ENCODE measurements at places on chromosomes 2 and 18.
A peak's percentile ranks its signal among the peaks of the same experiment; 100 is the strongest.

GRCh38 chr2:172639823-172640222 lies 83.9 kb downstream of the PDK1 start:
- DNase-seq = no peak

GRCh38 chr2:77144772-77145171 lies 377.4 kb downstream of the LRRTM4 start:
- DNase-seq = no peak

GRCh38 chr18:78073275-78073674 lies 823.6 kb downstream of the GALR1 start:
- DNase-seq = no peak

DNA sequence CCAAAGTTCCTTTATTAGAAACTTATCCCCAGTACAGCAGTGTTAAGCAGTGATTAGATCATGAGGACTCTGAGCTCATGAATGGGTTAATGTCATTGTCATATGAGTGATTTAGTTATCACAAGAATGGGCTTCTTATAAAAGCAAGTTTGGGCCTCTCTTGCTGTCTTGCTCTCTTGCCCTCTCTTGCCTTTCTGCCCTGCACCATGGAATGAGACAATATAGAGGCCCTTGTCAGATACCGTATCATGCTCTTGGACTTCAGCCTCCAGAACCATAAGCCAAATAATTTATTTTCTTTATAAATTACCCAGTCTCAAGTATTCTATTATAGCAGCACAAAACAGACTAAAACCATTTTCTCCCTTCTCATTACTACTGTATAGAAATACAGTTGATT lies 125.8 kb downstream of the TRABD2A start:
- no peak for DNase-seq

- DNase-seq = no peak
These were observed 85.7 kb downstream of the COPS8 start for GRCh38 chr2:237171396-237171795.

- peak; percentile 82 for DNase-seq
These were observed 13.2 kb upstream of the SEH1L start for GRCh38 chr18:12934454-12935071.

- no peak for DNase-seq
These were observed 21.5 kb upstream of the NABP1 start for GRCh38 chr2:191656391-191656790.

- DNase-seq = no peak
These were observed 94.5 kb upstream of the CHRNA1 start for GRCh38 chr2:174858745-174859144.

- DNase-seq = peak; percentile 73
These were observed 766 bp downstream of the CCDC85A start for GRCh38 chr2:56184500-56185011.

GRCh38 chr2:172246649-172247048 lies 143.9 kb upstream of the DLX2 start:
- DNase-seq = no peak

DNA sequence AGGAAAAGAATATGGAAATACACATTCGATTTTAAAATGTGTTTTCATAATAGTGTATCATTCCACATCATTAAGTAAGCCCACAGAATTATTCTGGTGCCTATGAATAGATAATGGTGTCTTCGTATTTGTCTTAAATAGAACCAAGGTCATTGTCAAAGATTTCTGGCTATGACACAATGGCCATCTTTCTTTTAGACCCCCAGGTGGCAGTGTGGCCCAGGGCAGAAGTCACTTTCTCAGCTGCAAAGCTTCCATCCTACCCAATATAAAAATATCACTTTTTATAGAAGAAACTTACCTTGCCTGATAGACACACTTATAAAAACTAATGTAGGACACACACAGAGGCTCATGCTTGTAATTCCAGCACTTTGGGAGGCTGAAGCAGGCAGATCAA lies 57.5 kb downstream of the ZRANB3 start:
- no peak for DNase-seq

DNA sequence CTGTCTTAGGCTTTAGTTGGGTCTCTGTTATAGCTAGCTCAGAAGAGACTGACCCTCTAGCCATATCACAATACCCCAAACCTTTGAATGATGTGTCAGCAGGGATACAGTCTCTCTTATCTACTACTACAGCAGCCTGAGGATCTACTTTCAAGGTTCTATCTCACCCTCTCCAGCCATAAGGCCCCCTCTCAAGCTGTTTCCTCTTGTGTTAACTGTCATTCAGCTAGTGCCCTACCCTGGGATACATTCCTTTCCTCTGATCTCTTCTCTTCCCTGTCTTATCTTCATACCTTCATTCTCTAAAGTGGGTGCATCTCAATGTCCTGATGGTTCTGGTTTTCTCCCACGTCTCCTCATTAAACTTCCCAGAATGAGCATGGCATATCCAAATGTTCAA lies 434.7 kb downstream of the NRXN1 start:
- no peak for DNase-seq

DNA sequence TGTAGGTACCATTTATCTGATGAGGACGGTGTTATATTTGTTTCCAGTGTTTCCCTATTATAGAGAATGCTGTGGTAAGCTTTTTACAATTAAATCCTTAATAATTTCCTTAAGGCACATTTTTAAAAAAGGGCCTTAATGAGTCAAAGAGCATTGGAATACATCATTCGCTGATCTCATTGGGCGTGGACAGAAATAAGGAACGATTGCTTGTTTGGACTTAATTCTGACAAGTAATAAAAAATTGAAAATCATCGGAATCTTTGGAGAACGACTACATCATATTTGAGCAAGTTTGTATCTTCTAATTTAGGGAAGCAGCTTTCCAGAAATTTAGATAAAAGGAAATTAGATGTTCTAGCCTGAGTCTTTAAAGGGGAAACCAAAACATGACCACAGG lies 11.3 kb downstream of the AGPS start:
- no peak for DNase-seq

GRCh38 chr2:165173215-165173614 lies 30.6 kb downstream of the SCN3A start:
- DNase-seq = no peak

DNA sequence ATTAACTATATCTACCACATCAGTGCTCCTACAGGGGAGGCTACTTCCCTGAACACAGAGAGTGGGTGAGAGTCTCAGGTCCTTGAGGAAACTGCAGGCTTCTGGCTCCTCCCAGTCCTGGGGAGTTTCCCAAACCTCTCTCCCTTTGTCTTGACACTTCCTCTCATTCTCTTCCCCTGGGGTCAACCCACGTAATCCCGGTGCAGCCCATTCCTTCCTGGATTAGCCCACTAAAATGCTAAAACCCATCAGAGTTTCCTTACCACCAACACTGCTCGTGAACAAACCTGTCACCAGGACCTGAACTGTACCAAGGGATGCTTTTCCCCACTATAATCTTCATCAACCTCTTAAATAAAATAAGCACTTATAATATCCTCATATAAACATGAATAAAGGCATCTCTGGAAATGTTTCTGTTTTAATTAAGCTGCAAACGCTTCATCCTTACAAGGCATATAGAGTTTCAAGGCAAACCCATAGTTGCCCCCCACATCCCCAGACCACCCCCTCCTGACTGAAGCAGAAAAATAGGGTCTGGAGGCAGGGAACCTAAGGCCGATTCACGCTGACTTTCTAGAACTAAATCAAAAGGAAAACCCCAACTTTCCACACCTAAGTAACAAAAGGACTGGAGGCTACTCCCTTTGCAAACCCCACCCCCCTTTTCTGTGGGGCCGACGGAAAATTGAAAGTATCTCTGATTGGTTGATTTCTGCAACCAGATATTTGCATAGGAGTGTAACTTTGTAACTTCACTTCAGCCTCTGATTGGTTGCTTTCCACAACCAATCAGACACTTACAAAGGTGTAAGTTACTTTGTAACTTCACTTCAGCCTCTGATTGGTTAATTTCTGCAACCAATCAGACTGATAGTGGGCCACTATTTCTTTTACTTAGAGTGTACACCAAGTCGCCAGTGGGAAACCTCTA lies 19.0 kb downstream of the TMSB10 start:
- DNase-seq = no peak

GRCh38 chr2:20617081-20617575 lies 33.8 kb downstream of the HS1BP3 start:
- peak; percentile 56 for DNase-seq

- DNase-seq = no peak
These were observed 62.6 kb downstream of the ODC1 start for GRCh38 chr2:10385501-10385900.

DNA sequence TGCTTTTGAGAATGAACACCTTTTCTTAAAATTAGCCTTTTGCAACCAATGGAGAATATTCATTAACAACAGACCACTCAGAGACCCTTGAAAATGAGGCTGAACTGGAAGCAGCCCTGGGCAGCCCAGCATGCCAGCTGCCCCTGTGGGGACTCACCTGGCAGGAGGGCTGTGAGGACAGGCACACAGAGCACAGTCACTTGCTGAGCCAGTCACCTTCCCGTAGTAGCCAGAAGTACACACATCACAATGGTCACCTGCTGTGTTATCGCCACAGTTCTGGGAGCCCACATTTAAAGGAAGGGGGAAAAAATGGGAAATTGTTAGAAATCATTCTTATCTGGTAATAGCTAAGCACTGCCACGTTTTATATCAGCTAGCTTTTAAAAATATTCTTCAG lies 115.5 kb downstream of the LAMA1 start:
- DNase-seq = no peak

- no peak for DNase-seq
These were observed 40.1 kb downstream of the ARHGAP25 start for GRCh38 chr2:68774569-68775271.

GRCh38 chr2:45168711-45169338 lies 159.6 kb upstream of the SIX2 start:
- DNase-seq = no peak

DNA sequence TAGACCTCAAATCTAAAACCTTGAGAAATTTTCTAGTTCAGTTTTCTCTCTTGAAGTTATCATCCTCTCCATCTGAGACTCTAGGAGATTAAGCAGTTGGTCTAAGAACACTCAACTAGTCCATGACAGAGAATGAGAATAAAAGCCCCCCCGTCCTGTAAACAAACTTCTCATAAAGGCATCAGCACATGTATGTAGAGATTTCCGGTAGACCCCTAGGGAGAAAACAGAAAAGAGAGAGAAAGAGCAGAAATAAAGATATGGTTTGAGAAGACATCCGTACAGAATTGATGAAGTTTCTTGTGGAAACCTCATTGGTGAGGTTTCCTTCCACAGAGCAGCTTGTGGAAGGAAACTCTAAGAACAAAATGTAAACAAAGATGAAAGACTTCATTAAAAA lies 3.2 kb upstream of the GPR155 start:
- DNase-seq = no peak

- no peak for DNase-seq
These were observed 156.7 kb downstream of the LPIN1 start for GRCh38 chr2:11903085-11903606.

DNA sequence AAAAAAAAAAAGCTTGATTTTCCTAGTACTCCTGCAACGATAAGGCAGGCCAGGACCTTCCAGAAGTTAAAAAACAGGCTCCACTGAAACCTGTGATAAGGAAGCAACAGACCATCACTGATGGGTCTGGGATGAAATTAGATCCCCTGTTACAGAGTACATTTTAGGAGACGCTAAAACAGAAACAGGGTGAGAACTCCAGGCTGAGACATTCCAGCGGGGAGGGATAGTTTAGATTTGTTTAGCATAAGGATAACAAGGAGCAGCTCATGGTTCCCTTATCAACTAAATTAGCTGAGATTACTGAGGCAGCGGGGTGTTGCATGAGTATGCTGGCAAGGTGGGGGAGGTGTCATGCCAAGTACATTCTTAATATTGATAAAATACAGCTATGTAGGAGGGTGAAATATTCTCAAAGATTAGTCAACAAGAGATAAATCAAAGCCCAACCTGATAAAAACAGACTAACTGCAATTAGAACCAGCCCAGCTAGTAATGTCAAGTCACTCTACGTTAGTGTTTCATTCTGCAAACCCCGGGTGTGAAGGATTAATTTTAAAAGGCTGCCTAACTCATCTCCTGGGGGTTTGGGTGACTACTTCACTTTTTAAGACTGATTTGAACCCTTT lies 75.0 kb upstream of the BZW1 start:
- peak; percentile 45 for DNase-seq

DNA sequence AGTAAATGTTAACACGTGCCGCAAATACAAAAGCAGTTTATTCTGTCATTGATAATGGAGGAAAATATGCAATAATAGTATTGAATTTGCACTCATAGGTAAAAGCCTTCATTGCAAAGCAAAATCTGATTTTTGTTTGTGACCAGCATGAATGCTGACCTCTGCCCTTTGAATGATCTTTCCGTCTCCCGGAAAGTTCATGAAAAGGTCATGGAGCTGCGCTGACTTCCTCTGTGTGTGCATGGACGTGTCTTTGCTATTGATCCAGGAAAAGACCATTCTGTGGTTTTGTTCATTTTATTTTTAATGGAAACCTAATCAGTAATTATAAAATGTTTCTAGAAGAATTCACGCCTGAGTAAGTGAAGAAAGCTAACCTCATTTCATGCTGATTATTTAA lies 320.0 kb downstream of the MTX2 start:
- no peak for DNase-seq

DNA sequence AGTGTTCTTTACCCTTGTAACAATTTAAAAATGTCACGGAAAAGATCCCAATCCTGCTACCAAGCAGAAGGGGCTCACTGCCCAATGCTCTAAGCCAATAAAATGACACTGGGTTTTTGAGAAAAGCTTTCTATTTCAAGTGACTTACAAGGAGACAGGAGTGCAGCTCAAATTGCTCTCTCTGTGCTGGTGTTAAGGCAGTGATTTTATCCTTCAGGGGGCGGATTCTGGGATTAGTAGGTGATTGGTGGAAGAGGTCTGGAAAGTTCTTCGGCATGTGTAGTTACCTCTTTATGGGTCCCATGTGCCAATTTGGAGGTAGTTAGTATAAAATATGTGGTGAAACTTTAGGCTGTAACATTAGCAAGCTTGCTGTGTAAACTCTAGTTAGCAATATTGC lies 27.4 kb upstream of the MCM6 start:
- DNase-seq = no peak

- no peak for DNase-seq
These were observed 92.7 kb downstream of the USP40 start for GRCh38 chr2:233473878-233474277.

GRCh38 chr2:82852787-82853186 lies 1606.3 kb downstream of the SUCLG1 start:
- no peak for DNase-seq

DNA sequence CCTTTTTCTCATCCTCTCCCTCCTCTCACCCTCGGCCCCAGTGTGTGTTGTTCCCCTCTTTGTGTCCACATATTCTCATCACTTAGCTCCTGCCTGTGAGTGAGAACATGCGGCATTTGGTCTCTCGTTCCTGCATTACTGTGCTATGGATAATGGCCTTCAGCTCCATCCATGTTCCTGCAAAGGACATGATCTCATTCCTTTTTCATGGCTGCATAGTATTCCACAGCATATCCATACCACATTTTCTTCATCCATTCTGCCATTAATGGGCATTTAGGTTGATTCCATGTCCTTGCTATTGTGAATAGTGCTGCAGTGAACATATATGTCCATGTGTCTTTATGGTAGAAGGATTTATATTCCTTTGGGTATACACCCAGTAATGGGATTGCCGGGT lies 10.8 kb upstream of the NCOA1 start:
- no peak for DNase-seq

DNA sequence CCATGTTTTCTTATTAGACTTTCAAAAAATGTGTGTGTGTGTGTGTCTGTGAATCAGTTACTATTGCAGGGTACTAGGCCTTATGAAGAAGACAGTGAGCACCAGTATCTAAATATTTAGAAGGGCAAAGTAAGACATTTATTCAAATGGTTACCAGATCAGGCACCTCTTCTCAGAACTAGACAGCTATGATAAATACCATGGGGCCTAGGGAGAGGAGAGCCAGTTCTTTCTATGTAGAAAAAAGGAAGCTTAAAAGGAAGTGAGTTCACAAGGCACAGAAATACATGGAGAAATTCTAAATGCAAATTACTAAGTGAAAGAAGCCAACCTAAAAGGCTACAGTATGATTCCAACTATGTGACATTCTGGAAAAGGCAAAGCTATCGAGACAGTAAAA lies 261.3 kb downstream of the SOX11 start:
- no peak for DNase-seq
